ENCODE measurements at places on chromosomes 7 and 10.

DNA sequence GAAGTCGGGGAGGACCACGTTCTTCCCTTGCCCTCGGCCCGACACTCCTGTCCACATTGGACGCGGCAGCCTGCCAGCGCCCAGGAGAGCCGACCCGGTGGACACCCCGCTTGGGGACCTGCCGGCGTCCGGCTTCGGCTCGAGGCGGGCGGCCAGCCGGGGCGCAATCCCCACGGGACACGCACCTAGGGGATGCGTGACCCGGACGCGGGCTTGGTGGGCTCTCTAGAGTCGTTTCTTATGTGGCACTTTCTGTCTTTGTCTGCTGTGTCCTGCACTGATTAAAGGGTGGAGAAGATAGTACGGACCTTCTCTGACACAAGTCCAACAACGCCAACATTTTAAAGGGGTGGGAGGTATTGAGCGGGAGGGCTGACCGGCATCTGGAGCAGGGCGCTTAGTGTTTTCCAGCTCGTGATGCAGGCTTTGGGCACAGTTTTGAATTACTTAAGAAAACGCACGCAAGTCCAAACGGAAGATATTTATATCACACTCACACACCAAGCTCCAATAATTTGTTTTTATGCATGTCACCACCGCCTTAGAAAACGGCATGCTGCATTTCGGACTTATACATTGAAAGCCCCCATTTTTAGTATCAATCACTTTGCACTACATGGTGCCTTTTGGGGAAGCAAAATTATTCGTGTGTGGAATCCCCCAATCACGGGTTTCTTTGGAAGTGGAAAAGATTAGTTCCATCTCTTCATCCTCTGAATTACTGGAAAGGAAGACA is 3.9 kb upstream of the SPAG6 start:
- DNase-seq, result no peak

DNA sequence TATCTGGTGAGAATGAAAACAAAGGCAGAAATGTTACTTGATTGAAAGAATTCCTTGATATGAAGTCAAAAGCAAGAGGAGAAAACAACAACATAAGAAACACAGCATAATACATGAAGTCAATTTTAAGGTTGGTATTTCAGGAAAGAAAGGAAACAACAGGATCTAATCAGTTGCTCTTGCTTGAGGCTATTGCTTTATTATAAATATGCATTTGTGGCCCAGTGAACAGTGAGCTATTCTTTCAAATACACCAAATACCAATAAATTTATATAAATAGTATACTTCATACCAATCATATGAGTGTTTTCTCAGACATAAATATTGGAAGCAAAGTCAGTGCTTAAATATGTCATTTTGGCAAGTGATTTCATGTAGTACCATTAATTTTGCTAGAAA is 806.6 kb downstream of the NXPH1 start:
- DNase-seq, result no peak

DNA sequence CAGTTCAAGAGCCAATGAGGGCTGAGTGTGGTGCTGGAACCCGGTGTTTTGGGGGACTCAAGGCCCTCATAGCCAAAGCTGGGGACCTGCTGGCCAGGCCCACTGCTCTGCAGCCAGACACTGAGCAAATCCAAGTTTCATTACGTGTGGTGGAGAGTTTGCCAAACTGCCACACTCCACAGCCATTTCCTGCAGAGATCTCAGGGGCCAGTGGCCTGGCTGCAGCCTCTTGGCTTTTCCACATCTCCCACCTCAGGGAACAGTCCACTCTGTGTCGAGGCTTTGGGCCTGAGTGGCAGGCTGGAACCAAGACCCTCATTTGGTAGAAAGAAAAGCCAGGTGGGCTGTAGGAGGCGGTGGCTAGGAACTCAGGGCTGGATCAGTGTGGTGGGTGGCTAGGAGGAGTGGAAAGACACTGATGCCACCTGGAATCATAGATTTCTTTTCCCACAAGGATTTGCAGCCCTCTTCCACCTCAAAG is 3.2 kb downstream of the HOXA11 start:
- DNase-seq, result no peak

- peak; percentile 7 for DNase-seq
Observed at GRCh38 chr7:6317797-6318438, 45.5 kb upstream of the CYTH3 start.

- no peak for DNase-seq
Observed at GRCh38 chr7:157952841-157953645, 616.2 kb downstream of the DNAJB6 start.

- DNase-seq, result no peak
Observed at GRCh38 chr7:70317356-70317755, 719.1 kb downstream of the AUTS2 start.

DNA sequence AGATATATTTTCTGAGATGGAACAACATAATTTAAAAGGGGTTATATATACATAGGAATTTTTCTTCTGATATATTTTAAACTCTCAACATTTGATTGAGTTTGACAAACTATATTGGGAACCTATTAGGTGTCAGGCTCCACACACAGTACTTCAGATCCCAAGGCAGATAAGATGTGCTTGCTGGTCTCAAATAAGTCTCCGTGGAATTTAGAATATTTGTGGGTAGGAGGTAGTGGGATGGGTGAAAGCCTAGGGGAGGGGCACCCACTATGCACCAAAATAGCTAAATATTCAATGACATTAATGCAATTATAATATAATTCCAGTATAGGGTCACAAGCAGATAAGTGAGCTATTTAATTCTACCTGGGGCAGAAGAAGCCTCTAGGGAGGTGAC is 81.5 kb downstream of the ARL4A start:
- no peak for DNase-seq

DNA sequence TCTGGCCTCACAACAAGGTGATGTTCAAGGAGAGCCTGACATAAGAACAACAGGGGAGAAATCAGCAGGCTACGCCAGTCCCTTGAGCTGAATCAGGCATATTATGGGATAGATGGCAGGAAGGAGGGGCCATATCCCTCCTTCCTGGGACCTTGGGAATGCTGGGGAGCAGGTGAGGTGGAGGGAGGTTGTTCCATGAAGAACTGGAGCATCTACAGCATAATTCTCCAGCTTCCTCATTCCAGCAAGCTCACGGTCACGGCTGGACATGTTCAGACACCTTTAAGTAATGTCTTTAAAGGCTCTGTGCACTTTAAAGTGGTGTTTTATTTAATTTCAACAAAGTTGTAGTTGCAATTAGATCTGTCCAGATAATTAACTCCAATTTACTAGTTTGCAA is 780.5 kb downstream of the TYW1 start:
- no peak for DNase-seq

DNA sequence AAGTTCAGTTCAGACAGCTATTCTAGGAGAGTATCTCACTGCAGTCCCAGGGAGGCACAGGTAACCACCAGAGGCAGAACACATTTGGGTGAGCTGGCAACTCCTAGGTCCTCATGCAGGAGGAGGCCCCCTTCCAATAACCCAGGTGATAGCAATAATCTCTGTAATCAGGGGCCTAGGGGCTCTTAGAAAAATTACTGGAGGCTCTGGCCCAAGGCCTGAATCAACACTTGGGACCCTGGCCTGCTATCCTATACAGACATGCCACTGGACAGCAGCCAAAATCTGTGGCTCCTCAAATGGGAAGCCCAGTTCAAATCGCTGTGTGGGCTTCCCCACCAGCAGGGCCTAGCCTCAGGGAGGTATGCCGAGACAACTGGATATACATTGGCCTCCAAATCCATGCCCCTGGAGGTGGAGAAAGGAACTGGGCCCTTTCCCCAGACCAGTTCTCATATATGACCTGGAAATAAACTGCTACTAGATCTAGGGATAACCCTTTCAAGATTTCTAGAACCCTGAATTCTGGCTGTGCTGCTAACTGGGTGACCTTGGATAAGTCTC is 1.6 kb downstream of the AVPI1 start:
- no peak for DNase-seq

DNA sequence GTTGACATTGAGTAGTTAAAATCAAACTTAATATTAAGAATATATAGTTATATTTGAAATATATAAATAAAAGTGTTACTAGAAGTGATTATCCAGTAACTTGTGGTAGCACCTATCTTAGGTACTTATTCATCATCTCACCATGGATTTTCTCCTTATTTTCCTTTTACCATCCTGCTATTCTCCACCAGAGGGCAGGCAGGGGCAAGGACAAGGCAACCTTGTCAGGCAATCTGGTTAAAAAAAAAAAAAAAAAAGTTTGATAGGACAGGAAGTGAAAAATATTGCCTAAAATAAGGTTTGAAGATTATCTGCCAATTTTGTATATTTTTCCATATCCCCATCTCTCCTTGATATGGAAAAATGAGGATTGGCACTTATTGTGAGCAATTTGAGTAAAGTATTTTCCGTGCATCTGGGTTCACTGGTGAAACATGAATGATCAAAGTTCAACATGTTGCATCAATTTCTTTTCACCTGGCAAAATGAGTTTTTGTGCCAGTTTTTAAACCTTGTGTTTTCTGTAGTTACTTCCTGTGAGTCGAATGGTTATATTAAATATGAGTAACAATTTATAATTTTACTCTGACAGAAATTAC is 256.7 kb downstream of the AGMO start:
- no peak for DNase-seq

DNA sequence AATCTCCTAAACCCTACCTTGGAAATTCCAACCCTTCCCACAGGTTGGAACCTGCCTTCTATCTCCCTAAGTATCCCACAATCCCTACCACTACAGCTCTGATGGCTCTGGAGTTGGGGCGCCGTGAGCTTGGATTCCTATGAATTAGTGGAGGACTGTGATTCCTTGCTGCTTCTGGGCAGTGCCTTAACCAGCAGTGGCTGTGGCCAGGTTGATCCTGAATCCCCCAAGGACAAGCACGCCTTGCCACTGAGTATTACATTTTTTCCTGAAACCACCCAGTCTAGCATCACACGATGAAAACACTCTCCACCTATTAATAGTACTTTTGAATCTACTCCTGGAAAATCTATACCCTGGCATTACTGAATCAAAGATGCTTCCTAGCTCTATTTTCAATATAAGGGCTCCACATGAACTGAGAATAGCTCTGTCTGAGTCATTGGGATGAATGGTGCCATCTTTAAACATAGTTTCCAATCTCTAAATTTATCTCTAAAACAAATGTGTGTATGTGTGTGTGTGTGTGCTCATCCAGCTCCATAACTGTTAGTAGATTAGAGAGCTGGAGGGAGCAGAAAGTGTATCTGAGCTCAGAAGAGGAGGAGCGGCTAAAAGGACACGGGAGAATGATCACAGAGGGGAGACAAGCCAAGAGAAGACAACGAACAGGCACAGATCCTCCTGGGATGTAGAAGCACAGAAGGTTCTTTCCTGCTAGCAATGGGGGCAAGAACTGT is 11.9 kb upstream of the INPP5F start:
- DNase-seq, result no peak

GRCh38 chr10:130017631-130018022 is 53.6 kb upstream of the EBF3 start:
- no peak for DNase-seq

DNA sequence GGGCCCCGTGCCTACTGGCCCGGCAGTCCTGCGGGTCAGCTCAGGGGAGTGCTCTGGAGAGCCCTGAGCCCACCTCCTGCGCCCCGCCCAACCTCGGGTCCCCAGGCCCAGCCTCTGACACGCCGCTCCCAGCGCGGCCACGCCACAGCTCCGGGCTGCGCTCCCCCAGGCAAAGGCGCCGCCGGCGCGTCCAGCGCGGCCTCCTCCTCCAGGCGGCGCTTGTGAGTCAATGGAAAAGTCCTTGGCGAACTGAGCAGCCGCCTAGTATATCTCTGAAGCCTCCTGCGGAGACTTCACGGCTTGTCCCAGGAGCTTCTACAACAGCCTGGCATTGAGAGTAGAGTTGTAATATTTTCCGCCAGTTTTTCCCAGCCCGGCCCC is 29.5 kb upstream of the BMS1 start:
- DNase-seq, result peak; percentile 77

DNA sequence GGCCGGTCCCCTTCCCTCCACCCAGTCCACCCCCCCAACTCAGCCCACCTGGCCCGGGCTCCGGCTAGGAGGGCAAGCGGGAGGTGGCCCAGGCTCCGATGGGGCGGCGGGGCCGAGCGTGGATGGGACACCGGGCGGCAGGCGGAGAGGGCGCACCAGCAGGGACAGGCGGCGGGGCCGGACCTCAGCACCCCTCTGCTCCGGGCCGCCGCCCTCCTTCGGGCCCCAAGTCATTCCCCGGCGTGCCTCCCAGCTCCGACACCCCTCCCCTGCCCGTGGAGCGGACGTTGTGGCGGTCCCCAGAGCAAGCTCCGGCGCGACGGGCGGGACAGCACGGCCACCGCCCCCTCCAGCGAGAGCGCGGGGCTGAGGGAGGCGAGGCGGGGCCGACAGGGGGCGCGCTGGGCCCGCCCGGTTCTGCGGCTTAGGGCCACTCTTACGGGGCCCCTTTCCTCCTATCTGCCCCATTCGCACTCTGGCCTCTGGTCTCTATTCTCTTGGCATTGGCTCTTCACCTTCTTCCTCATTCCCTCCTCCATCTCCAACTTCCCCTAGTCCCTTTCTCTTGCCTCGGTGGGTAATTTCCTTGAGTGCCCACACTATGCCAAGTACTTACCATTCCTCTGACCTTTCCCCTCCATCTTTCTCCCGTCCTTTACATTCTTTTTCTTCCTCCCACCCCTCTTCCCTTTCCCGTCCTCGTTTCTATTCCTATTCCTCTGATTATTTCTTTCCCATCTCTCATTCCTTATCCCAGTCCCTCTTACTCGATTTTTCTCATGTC is 701 bp upstream of the GBX1 start:
- DNase-seq, result peak; percentile 68

GRCh38 chr10:21975378-21975990 is 28.0 kb downstream of the DNAJC1 start:
- DNase-seq, result no peak

DNA sequence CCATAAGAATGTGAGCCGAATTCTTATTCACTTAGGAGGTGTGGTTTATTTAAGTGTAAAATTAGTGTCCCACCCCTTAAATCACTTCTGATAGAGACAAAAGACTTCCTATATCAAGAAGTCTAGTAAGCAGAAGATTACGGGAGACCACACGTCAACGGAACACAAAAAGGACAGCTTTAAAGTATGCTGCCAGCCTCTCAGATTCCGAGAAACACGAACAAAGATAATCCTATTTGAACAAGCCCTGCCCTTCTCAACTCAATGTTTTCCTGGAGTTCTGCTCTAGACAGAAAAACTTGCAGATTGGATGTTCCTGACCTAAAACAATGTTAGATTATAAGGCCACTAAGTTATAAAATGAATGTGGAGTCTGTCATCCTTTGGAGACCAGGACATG is 4.9 kb upstream of the MCU start:
- no peak for DNase-seq

GRCh38 chr7:128974241-128974934 is 36.7 kb downstream of the IRF5 start:
- DNase-seq, result no peak

GRCh38 chr10:43686414-43686813 is 37.7 kb upstream of the ZNF32 start:
- no peak for DNase-seq

GRCh38 chr7:1715671-1716074 is 45.6 kb downstream of the ELFN1 start:
- no peak for DNase-seq

GRCh38 chr10:59027975-59028655 is 148.3 kb upstream of the PHYHIPL start:
- no peak for DNase-seq

DNA sequence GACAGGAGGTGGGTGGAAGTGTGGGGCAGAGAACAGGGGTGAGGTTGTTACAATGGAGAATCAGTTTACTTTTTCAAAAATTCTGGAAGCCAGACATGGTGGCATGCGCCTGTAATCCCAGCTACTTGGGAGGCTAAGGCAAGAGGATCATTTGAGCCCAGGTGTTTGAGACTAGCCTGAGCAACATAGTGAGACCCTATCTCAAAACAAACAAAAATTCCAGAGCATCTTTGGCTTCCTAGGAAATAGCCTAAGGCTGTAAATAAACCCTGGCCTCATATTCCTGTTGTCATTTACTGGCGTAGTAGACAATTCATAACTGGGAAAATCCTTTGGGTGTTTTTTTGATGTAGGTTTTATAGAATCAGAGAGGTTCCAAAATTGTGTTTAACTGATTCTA is 44.0 kb downstream of the GBF1 start:
- no peak for DNase-seq

Data from stimulated activated CD4-positive, alpha-beta T cell treated with anti-CD3 and anti-CD28 coated beads, Interleukin-2, amount 100 ng/mL, for 48 hours (primary cell).